ENCODE measurements at places on chromosomes 7 and 10. TPM values are rescaled to one million over a fixed set of nuclear protein-coding genes. Genes with fewer than 3 reads are reported as not detected.

ZDHHC16 gene
- total RNA-seq, result 38.0 TPM

DKK1 gene
- total RNA-seq, result 1.5 TPM

HPSE2 gene
- not detected for total RNA-seq

TMEM225B gene
- 1.2 TPM for total RNA-seq

CCDC172 gene
- not detected for total RNA-seq

AZGP1 gene
- total RNA-seq, result 182 TPM

ARHGEF5 gene
- 11.0 TPM for total RNA-seq

MSS51 gene
- total RNA-seq, result 3.3 TPM
